Small intestine (tissue), 16 donors: ENCODE measurements at places on chromosomes 3 and 15.
A peak's percentile ranks its signal among the peaks of the same experiment; 100 is the strongest.

GRCh38 chr3:101068876-101069606 lies 75.8 kb upstream of the ABI3BP start:
- peak; percentile 6 for DNase-seq

GRCh38 chr15:47384341-47384740 lies 333.0 kb upstream of the SEMA6D start:
- DNase-seq = no peak

GRCh38 chr3:116669576-116669975 lies 40.0 kb upstream of the TUSC7 start:
- no peak for DNase-seq

- DNase-seq = no peak
These were observed 231.2 kb upstream of the TPRG1 start for GRCh38 chr3:188940573-188940932.

- DNase-seq = no peak
These were observed 127.0 kb downstream of the MBNL1 start for GRCh38 chr3:152395764-152396163.

- DNase-seq = no peak
These were observed 38.4 kb downstream of the RFX7 start for GRCh38 chr15:56205061-56205876.

DNA sequence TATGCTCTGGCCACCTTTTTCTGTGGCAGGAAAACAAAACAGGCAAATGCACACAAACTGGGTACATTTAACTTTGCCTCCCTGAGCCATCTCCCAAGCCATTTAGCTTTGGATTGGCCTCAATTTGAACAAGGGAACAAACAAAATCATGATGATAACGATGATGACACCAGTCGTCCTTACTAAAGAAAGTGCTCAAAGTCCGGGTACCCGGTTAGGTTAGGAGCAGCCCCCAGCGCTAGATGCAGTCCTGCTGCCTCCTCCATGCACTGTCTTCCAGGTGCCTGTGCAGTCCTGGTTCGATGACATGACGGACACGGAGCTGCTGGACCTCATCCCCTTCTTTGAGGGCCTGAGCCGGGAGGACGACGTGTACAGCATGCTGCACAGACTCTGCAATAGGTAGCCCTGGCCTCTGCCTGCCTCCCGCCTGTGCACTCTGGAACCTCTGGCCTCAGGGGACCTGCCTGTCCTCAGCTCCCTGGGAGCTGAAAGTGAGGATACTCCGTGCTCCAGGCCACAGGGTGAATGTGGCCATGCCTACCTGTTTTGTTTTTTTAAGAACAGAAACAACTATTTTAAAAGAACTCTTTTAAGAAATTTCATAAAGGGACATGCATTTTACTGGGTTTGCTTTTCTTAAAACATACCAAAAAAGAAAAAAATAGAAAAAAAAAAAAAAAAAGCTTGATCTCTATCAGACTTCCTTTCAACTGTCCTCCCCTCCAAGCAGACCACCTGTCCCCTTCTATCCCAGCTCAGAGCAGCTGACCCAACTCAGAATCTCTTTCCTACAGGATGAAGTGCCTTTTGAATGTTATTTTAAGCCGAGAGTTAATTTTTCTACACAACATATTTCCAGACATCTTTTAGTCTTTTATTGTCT lies 9.9 kb upstream of the VILL start:
- DNase-seq = no peak

DNA sequence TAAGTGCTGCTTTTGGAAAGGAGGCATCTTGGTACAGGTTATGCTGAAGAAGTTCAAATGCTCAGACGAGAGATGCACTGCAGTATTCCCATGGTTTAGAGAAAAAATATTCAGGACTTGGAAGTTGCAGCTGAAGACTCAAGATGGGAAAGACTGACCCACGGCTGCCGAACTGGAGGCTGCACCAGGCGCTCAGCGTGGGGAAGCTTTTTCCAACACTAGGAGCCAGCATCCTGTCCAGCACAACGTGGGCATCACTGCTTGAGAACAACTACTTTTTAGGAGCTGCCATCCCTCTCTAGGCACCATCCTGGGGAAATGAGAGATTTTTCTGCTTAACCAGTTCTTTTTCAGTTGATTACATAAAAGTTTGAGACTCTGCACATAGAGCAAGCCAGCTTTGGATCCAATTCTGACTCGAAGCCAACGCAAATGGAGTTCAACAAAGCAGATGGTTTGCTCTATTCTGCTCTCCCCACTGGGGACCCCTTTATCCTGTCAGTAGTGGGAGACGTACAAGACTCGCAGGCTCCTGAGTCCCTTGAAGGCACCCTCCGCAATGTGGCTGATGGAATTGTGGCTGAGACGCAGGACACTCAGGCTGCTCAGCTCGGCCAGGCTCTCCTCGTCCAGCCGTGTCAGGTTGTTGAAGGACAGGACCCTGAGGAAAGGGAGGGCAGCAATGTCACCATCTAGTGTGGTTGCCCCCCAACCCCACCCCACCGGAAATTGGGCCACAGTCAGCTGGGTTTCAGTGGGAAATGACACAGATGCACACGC lies 93.8 kb downstream of the LRIG1 start:
- DNase-seq = no peak

GRCh38 chr3:186283096-186283495 lies 78.9 kb downstream of the DGKG start:
- no peak for DNase-seq

GRCh38 chr15:99502661-99503060 lies 63.1 kb upstream of the MEF2A start:
- DNase-seq = no peak

- DNase-seq = no peak
These were observed 68.2 kb upstream of the CORO2B start for GRCh38 chr15:68510558-68510957.

DNA sequence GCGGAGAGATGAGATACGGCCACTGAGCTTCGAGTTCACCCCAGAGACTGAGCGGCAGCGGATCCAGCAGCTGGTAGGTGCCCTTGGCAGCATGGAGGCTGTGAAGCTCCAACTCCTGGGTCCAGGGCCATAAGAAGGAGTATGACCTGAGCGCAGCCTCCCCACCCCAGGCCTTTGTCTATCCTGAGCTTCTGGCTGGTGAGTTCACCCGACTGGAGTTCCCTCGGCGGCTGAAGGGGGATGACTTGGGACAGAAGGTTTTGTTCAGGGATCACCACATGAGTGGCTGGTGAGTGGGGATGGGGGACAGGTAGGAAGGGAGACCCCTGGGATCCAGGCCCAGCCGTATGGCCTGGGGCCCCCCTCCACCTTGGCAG lies 2.6 kb downstream of the PPM1M start:
- no peak for DNase-seq

DNA sequence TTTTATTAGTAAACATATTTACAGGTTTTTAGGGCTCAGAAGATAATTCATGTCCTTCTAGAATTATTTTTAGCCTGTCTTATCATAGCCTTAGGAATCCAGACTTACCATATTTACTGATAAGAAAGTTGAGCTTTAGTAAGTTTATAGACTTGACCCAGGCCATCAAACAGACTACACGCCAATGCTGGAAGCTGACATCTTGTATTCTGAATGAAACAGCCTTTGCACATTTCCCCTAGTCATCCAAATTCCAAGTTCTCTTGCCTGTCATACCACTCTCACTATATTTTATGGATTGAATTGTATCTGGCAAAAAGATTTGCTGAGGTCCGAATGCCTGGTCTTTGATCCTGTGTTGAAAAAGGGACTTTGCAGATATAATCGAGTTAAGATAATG lies 58.6 kb downstream of the DRD3 start:
- DNase-seq = peak; percentile 28

- no peak for DNase-seq
These were observed 27.8 kb upstream of the AP4E1 start for GRCh38 chr15:50880651-50881114.

DNA sequence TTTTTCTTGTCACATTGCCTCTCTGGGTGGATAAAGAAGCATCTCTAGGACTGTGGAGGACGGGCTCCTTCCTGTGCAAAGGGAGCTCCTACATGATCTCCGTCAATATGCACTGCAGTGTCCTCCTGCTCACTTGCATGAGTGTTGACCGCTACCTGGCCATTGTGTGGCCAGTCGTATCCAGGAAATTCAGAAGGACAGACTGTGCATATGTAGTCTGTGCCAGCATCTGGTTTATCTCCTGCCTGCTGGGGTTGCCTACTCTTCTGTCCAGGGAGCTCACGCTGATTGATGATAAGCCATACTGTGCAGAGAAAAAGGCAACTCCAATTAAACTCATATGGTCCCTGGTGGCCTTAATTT lies 478 bp downstream of the GPR15 start:
- no peak for DNase-seq

- peak; percentile 72 for DNase-seq
These were observed 22.1 kb downstream of the KLHL25 start for GRCh38 chr15:85772668-85773067.

GRCh38 chr15:84603630-84604379 lies 3.0 kb downstream of the ZSCAN2 start:
- DNase-seq = no peak

DNA sequence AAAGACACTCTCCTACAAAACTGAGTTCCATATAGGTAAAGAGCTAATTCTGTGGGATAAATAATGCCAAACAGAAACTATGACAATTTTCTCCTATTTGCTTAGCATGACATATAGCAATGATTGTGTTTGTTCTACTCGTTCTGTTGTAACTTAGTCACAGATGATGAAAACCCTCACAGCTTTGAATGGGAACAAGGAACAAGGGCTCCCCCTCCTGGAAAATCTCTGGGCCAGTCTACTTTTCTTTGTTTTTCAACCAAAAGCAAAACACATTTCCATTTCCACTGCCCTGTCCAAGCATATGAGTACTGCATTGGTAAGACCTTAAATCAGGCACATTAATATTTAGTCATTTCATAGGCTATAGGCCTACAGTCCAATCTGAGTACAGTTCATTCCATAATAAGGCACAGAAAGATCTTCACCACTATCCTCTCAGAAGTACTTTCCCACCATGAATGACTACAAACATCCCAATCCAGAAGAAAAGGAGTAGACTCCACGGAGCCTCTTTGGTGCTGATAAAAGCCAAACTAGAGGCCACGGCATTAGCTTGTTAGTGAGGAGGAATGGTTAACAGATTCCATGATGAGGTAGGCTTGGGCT lies 67.1 kb downstream of the ATP8B4 start:
- DNase-seq = peak; percentile 82

- no peak for DNase-seq
These were observed 100.9 kb upstream of the CRBN start for GRCh38 chr3:3280396-3280795.

GRCh38 chr3:102526865-102527264 lies 92.0 kb downstream of the ZPLD1 start:
- DNase-seq = no peak

DNA sequence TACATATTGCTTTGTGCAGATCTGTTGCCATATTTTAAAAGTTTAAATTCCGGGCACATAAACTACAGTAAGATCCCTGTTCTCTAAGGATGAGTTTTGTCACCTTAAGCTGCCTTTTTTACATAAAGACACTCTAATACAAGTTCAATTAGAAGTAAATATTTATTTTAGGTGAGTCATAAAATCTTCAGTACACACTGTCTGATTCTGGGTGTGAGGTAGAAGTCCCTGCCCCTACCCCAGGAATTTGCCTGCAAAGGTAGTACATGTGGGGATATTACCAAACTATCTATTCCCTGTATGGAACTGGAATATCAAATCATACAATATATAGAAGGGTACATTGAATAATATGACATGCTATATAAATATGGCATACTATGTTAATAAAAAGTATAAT lies 6.3 kb downstream of the SCG3 start:
- no peak for DNase-seq

- DNase-seq = no peak
These were observed 38.5 kb upstream of the DUSP7 start for GRCh38 chr3:52094571-52095485.

GRCh38 chr3:42115946-42116345 lies 24.8 kb downstream of the TRAK1 start:
- no peak for DNase-seq

- no peak for DNase-seq
These were observed 174.2 kb downstream of the NR1D2 start for GRCh38 chr3:24119321-24119751.

DNA sequence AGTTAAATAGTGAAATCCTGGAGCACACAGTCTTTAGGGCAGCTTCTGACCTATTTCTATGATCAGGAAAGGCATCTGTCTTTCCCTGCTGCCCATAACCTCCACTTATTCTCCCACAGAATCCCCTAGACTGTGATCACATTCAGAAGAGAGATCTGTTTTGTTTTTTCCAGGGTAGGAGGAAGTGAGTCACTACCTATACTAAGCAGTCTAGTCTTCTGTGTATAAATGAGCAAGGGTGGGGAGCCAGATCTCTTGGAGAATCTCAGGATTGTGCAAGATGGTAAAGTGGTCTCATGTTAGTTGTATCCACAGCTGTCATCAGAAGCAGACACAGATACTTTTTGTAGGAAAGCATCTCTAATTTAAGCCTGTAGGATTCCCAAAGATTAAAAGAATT lies 11.8 kb upstream of the FBXO22 start:
- DNase-seq = no peak

- DNase-seq = no peak
These were observed 96.1 kb upstream of the CTNNB1 start for GRCh38 chr3:41103200-41103599.

- DNase-seq = no peak
These were observed 29.6 kb downstream of the GALK2 start for GRCh38 chr15:49199666-49200065.
